ENCODE measurements at places on chromosomes 1 and 21. TPM values are rescaled to one million over a fixed set of nuclear protein-coding genes. Genes with fewer than 3 reads are reported as not detected.
A peak's percentile ranks its signal among the peaks of the same experiment; 100 is the strongest.

GRCh38 chr1:224747578-224747977, 131.5 kb downstream of the CNIH3 start:
- no peak for ATAC-seq

DNA sequence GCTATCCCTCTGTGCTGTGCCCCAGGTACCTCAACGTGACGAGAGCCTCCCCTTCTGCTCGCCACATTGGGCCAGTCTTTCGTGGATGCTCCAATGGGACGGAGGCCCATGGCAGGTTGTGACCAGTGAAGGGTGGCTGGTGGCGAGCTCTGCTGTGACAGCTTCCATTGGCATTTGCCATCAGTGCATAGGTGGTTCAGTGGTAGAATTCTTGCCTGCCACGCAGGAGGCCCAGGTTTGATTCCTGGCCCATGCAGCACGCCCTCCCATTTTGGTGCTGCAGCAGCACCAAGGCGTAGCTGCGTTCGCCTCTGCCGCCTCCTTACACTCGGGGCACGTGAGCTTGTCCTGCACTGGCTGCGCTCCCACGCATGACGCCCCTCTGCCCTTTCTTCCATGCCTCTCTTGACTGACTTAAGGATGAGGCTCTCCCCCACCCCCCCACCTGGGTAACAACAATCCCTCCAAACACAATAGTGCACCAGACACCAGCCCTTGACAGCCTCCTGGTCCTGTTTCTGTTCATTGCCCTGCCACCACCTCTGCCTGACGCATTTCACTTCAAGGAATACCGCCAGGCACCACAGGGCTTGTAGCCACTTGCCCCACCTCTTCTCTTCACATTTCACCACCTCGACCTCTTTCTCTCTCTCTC, 24.7 kb upstream of the FCGR2A start:
- no peak for ATAC-seq

DNA sequence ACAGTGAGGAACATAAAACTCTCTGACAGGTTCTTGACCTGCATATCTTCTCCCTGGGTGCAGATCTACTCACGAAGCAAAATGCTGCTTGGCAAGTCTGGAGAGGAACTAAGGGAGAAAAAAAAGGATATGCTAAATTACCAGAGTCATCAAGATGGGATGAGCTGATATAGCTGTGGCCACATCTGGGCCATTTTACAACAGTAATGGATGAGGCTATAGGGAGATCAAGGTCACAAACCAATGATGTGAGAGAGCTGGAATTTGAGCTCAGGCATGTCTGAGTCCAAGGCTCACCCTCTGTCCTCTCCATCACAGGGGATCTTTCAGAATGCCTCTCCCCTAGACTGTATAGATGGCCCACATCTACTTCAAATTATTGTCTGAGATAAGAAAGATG, 26.2 kb downstream of the ZMYND12 start:
- no peak for ATAC-seq

GRCh38 chr1:202540014-202540413, 170.2 kb downstream of the SYT2 start:
- ATAC-seq = no peak

DNA sequence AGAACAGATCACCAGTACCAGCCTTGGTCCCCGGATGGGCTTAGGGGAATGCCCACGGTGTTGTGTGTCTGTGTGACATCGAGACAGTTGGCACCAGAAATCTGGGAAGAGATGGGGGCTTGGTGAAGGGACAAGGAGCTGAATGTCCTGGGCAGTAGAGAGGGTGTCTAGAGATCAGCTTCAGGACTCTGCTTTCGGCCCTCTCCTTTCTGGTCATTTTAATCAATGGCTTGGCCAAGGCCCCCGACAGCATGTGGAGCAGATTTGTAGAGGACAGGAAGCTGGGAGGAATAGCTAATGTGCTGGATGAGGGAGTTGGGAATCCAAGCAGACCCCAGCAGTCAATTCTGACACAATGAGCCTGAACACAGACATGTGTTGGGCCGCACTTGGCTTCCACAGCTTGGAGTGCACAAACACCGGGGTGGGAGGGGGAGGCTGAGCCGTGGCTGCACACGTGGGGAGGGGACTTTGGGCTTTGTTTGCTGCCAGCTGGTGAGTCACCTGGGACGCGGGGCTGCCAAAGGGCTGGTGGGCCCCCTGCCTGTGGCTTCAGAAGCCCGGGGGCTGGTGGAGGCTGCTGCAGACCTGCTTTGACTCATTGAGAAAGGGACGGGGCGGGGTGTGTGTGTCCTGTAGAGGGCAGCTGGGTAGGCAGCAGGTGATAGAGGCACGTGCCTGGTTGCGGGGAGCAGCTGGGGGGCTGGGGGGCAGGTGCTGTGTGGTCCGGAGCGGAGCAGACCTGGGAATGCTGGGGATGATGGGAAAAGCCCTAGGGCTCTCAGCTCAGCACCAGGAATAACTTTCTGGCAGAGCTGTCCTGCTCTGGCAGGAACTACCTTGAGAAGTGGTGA, 20.9 kb downstream of the SLC1A7 start:
- peak; percentile 26 for ATAC-seq

WDR64 gene
- not detected for total RNA-seq

ZP4 gene
- not detected for total RNA-seq
